HFFc6 (cell line): ENCODE measurements at places on chromosomes 12 and 14. TPM values are rescaled to one million over a fixed set of nuclear protein-coding genes. Genes with fewer than 3 reads are reported as not detected.

DNA sequence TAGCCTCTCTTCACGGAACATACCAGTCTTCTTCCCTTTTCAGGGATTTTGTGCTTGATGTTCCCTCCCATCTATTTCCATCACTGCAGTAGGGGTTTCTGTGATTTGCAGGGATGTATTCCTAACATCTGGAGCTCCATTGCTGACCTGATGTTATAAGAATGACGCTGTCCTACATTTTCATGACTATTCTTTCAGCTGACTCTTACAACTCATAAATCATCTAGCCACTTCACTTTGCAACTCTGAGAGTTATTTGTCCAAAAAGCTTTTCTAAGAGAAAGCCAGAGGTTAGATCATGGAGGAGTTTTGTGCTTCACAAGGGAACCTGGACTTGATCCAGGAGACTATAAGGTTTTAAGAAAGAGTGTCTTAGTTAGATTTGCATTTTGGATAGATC is 116.6 kb upstream of the FAR2 start:
- DNase-seq, result no peak

- DNase-seq, result peak; percentile 30
Measured at GRCh38 chr14:100547633-100548294, 39.5 kb downstream of the BEGAIN start.

DNA sequence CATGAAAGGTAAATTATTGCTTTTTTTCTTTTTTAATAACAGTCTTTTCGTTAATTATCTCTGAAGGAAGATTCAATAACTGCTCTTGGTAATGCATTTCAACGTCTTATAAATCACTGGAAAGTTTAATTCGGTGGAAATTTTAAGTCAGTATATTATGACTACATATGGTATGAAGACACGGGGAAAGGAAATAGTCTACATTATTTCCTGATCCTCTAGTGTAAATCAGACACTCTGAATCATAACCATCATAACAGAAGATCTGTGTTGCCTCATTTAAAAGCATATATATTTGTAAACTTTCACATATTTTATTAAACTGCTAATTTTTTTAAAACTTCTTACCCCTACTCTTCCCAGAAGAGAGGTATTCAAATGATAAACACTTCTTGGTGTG is 53.7 kb downstream of the EFCAB11 start:
- no peak for DNase-seq

DNA sequence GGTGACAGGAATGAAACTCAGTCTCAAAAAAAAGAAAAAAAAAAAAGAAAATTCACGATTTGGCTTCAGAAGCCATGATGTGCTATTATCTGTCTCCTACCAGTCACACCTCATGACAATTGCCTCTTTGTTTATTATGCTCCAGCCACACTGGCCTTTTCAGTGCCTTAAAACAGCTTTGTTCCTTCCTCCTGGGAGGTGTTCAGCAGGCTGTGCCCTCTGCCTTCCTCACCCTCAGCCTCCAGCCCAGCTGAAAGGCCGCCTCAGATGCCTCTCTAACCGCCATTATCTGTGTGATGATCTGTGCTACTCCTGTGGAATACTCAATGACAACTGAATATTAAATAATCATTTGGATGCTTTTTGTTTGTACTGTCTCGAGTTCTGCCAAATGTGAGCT is 8.6 kb upstream of the ARPC3 start:
- no peak for DNase-seq

NAA30 gene
- 20.9 to 23.9 TPM (median 22.1 TPM) in 3 replicates for total RNA-seq

PTGER2 gene
- total RNA-seq, result 0.12 to 0.37 TPM (median 0.33 TPM) in 3 replicates

DNA sequence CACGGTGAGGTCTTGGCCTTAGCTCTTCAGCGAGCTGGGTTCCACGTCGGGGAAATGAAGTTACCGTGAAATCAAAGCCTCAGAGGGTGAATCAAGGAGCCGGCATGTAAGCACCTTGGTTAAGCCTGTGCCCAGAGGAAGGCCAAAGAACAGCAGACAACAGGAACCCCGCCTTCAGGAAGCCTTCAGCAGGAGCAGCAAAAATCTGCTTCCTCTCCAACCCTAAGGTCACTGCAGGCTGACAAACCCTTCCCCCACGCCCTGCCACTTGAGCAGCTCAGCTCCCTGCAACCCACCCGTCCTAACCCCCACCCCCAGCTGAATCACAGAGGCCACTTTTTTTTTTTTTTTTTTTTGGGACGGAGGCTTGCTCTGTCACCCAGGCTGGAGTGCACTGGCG is 72.9 kb upstream of the LTA4H start:
- no peak for DNase-seq

GRCh38 chr14:96205978-96206360 is 1.3 kb downstream of the BDKRB2 start:
- peak; percentile 35 for DNase-seq

GRCh38 chr14:60300019-60300418 is 51.0 kb downstream of the PPM1A start:
- no peak for DNase-seq

DNA sequence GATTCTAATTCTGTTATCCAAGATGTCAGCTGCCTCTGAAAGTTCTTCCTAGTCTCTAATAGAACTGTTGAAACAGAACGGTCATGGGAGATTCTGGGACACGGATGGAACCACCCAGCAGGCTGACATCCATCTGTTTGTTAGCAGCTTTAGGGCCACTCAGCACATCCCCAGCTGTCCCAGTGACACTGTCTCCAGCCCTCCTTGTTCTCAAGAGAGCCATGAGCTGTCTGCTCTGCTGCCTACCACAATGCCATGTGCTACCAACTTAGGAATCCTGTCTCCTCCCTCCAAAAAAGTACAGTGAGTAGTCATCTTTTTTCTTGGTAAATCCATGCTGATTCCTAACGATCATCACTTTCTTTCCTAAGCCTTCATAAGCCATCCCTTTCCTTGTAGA is 130.5 kb downstream of the ZFP36L1 start:
- DNase-seq, result peak; percentile 35

GRCh38 chr12:79689477-79690141 is 1.2 kb downstream of the PAWR start:
- DNase-seq, result peak; percentile 28

DNA sequence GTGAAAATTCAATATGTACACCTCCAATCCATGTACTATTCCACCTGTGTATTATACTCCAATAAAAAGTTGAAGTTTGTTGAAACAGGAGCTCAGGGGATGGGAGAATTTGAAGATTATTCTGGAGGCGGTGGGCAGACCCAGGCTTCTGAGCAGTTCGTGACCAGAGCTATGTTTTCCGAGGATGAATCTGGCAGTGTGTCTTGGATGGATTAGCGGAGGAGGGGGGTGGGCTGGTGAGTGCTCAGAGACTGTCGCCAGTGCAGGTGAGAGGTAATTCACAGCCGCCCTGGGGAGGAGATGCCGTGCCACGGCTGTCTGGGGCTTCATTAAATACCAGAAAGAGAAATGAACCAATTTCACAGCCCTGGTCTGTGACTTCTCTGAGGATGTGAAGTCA is 283.0 kb upstream of the RTL1 start:
- DNase-seq, result no peak
